Mesenchymal stem cell (in vitro differentiated cells and primary cell): ENCODE measurements at places on chromosomes 3 and 15.

- no peaks in the 10 kb centered on the region for H3K4me1 ChIP-seq
- H3K36me3 ChIP-seq, result no peaks in the 10 kb centered on the region
- H3K27ac ChIP-seq, result no peak overlapping the region
- no peak for DNase-seq
- H3K27me3 ChIP-seq, result no peaks in the 10 kb centered on the region
- H3K4me3 ChIP-seq, result no peak overlapping the region
Measured at GRCh38 chr3:169299129-169299528, 364.4 kb downstream of the MECOM start.

- no peaks in the 10 kb centered on the region for H3K27me3 ChIP-seq
- H3K36me3 ChIP-seq, result no peaks in the 10 kb centered on the region
- H3K27ac ChIP-seq, result no peak overlapping the region
- no peak overlapping the region for H3K4me3 ChIP-seq
- peak; percentile 21 for DNase-seq
Measured at GRCh38 chr3:109355625-109356441, 18.5 kb upstream of the DPPA4 start.

GRCh38 chr3:190556351-190556750, 42.5 kb downstream of the IL1RAP start:
- no peaks in the 10 kb centered on the region for H3K27me3 ChIP-seq
- no peaks in the 10 kb centered on the region for H3K36me3 ChIP-seq
- DNase-seq, result no peak

DNA sequence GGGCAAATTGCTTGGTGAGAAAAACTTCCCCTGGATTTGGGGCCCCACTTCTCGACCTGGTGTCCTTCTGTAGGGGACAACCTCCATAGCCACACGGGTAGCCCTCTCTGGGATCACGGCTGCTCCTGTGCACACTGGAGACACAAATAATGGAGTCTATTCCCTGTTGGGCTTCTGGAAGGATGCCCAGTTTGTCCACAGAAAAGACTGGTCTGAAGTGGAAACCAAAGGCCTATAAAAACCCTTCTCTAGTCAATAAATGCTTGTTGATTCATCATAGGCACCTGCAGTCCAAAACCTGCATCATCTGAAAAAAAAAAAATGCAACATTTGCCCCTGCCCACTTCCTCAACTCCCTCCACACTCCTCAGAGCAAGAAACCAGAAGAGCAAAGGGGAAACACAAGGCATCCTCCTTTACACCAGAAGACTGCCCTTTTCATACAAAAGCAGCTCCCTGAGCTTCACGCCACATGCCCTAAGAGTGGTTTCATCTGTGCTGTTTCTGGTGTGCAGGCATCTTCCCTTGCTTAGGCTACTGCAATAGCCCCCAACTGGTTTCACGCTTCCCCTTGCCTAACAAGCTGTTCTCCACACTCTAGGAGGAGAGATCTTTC, 36.3 kb downstream of the SRGAP3 start:
- DNase-seq, result no peak
- H3K4me1 ChIP-seq, result peaks cover 4% of the 10 kb centered on the region
- no peak overlapping the region for H3K27ac ChIP-seq

- H3K4me1 ChIP-seq, result peaks cover 27% of the 10 kb centered on the region
- H3K36me3 ChIP-seq, result peaks cover 63% of the 10 kb centered on the region
- no peak overlapping the region for H3K4me3 ChIP-seq
- no peak for DNase-seq
- no peaks in the 10 kb centered on the region for H3K27me3 ChIP-seq
- H3K27ac ChIP-seq, result no peak overlapping the region
Measured at GRCh38 chr3:184164648-184165330, 9.6 kb downstream of the DVL3 start.

DNA sequence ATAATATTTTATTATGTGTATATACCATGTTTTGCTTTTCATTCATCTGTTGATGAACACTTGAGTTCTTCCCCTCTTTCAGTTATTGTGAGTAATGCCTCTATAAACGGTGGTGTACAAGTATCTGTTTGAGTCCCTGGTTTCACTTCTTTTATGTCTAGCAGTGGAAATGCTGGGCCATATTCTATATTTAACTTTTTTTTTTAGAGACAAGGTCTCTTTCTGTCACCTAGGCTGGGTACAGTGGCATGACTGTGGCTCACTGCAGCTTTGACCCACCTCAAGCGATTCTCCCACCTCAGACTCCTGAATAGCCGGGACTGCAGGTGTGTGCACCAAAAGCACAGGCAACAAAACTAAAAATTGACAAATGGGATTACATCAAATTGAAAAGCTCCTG, 19.9 kb downstream of the GOLM2 start:
- no peak overlapping the region for H3K27ac ChIP-seq
- no peak overlapping the region for H3K4me3 ChIP-seq

- no peaks in the 10 kb centered on the region for H3K36me3 ChIP-seq
- no peak overlapping the region for H3K27ac ChIP-seq
- no peak overlapping the region for H3K4me3 ChIP-seq
- H3K4me1 ChIP-seq, result no peaks in the 10 kb centered on the region
- no peaks in the 10 kb centered on the region for H3K27me3 ChIP-seq
- no peak for DNase-seq
Measured at GRCh38 chr3:161414907-161415306, 43.6 kb upstream of the SPTSSB start.

- H3K36me3 ChIP-seq, result peaks cover 4% of the 10 kb centered on the region
- no peak overlapping the region for H3K4me3 ChIP-seq
- DNase-seq, result no peak
Measured at GRCh38 chr3:128780101-128780837, 54.3 kb downstream of the RAB7A start.

DNA sequence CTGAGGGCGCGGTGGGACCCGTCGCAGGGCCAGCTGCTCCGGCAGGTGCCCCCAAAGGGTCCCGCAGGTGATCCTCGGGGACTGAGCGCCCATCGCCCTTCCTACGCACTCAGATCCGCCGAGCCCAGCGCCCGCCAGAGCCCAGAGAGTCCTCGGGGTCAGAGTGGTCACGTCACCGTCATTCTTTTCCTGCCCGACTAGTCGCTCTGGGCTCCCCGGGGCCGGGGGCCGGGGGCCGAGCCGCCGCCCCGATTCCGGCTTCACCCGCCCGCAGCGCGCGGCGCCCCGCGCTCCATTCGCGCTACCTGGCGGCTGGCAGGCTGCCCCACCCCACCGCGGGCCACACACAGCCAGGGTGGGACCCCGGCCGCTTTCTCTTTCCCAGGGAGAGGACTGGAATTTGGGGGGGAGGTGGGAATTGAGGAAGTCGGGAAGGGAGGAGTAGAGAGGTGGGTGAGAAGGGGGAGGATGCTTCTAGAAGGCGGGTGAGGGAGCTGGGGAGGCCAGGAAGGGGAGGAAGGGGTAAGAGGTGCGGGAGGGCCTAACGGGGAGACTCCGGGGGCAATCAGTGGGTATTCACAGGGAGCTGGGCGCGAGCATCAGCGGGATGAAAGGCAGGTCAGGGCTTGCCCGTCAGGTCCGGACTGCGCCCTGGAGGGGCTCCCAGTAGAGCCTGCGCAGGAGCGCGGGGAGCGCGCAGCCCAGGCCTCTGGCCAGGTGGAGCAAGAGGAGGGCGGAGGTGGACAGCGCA, 36.1 kb upstream of the EPHB3 start:
- peak overlapping the region; percentile 79 for H3K4me3 ChIP-seq
- H3K27me3 ChIP-seq, result peaks cover 44% of the 10 kb centered on the region
- no peaks in the 10 kb centered on the region for H3K36me3 ChIP-seq
- peaks cover 8% of the 10 kb centered on the region for H3K4me1 ChIP-seq

DNA sequence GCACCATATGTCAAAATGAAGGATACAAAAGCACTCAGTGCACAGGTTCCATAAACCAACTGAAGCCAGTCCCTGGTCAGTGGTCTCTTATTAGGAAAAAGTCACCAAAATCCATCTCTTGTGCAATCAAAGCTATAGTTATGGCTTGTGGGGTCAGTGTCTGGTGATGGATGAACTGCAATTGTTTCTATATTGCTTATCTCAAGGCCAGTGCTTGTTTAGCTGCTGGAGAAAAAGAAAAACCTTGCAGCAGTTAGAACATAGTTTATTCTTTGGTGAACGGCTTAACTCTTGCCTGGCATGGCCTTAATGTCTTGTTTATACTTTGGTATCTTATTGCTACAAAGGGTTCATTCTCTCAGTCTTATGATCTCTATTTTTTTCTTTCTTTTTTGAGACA, 2.9 kb upstream of the UQCRC1 start:
- H3K4me1 ChIP-seq, result peaks cover 6% of the 10 kb centered on the region
- H3K27ac ChIP-seq, result no peak overlapping the region
- H3K27me3 ChIP-seq, result no peaks in the 10 kb centered on the region
- peaks cover 10% of the 10 kb centered on the region for H3K36me3 ChIP-seq
- DNase-seq, result peak; percentile 45

DNA sequence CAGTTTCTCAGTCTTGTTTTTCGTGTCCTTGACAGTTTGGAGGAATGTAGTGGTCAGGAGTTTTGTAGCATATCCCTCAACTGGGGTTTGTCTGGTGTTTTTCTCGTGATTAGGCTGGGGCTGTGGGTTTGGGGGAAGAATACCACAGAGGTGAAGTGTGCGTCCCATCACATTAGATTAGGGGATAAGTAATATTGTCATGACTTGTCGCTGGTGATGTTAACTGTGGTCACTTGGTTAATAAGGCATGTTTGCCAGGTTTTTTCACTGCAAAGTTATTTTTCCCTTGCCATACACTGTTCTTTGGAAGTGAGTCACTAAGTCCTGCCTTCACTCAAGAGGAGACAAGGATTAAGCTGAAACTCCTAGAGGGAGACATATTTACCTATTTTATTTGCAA, 39.1 kb downstream of the PAK2 start:
- peak overlapping the region; percentile 33 for H3K27ac ChIP-seq
- peaks cover 5% of the 10 kb centered on the region for H3K4me1 ChIP-seq
- H3K4me3 ChIP-seq, result no peak overlapping the region
- peaks cover 29% of the 10 kb centered on the region for H3K36me3 ChIP-seq
- H3K27me3 ChIP-seq, result no peaks in the 10 kb centered on the region

- no peaks in the 10 kb centered on the region for H3K4me1 ChIP-seq
- H3K36me3 ChIP-seq, result no peaks in the 10 kb centered on the region
Measured at GRCh38 chr3:56397798-56398197, 70.5 kb downstream of the ERC2 start.

- no peak overlapping the region for H3K27ac ChIP-seq
- DNase-seq, result no peak
- H3K4me3 ChIP-seq, result no peak overlapping the region
- peaks cover 2% of the 10 kb centered on the region for H3K4me1 ChIP-seq
- H3K36me3 ChIP-seq, result no peaks in the 10 kb centered on the region
- H3K27me3 ChIP-seq, result no peaks in the 10 kb centered on the region
Measured at GRCh38 chr3:64924961-64925360, 237.2 kb upstream of the ADAMTS9 start.

DNA sequence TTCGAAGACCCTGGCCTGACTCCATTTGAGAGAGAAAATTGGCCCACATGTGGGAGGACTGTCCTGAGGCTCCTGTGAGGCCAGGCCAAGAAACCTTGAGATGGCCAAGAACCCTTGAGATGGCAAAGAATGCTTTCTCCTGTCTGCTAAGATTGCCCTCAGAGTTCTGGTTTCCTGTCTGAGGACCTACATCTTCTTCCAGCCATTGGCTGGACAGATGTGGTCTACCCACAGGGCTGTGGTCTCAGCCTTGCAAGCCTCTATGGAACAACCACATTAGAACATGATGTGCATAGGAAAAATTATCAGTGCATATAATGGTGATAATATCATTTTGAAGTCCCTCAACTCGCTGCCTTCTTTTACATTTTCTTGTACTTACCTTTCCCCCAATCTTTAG, 10.8 kb upstream of the RASA2 start:
- H3K27me3 ChIP-seq, result no peaks in the 10 kb centered on the region
- H3K4me3 ChIP-seq, result no peak overlapping the region
- no peak overlapping the region for H3K27ac ChIP-seq
- H3K36me3 ChIP-seq, result no peaks in the 10 kb centered on the region
- no peaks in the 10 kb centered on the region for H3K4me1 ChIP-seq

DNA sequence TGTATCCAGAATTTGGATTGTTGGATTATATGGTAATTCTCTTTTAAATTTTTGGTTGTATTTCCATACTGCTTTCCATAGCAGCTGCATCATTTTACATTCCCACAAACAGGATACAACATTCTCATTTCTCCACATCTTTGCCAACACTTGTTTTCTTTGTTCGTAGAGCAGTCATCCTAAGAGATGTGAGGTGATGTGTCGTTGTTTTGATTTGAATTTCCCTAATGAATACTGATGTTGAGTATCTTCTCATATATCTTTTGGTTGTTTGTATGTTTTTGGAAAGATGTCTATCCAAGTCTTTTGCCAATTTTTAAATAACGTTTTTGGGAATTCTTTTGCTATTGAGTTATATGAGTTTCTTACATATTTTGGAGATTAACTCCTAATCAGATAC, 93.6 kb downstream of the GMNC start:
- H3K27me3 ChIP-seq, result no peaks in the 10 kb centered on the region
- DNase-seq, result no peak
- no peak overlapping the region for H3K4me3 ChIP-seq
- H3K4me1 ChIP-seq, result no peaks in the 10 kb centered on the region
- H3K27ac ChIP-seq, result no peak overlapping the region

- no peaks in the 10 kb centered on the region for H3K4me1 ChIP-seq
- no peak overlapping the region for H3K27ac ChIP-seq
- DNase-seq, result no peak
Measured at GRCh38 chr15:31405200-31405920, 78.7 kb downstream of the KLF13 start.

DNA sequence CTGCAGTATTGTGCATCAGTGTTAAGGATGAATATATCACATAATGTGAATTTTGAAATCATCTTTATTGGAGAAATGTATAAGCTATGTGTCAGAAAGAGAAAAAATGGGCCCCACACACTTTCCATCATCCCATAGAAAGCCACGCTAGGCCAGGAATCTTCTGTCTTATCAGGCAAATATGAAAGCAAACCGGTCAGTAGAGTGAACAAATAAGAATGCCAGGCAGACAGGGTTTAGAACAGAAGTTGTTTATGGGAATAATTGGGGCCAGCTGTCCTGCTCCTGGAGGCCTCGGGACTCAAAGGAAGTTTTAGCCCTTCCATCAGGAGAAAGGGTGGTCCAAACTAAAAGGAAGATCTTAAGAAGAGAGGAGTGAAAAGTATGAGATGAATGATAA, 39.5 kb downstream of the ZNF280D start:
- H3K4me1 ChIP-seq, result no peaks in the 10 kb centered on the region
- no peaks in the 10 kb centered on the region for H3K27me3 ChIP-seq
- DNase-seq, result no peak
- no peak overlapping the region for H3K4me3 ChIP-seq
- H3K27ac ChIP-seq, result no peak overlapping the region

DNA sequence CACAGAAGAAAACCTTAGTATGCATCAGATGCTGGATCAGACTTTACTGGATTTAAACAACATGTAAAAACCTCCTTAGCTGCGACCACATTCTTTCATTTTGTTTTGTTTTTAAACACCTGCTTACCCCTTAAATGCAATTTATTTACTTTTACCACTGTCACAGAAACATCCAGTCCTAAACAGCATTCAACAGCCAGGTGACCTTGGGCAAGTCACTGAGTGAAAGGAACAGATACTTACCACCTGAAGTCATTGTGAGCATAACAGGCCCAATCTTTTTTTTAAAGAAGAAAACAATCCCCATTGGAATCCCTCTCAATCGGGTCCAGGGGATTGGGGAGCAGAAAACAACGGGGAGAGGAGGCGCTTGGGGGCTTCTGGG, 390 bp downstream of the STARD5 start:
- peaks cover 19% of the 10 kb centered on the region for H3K36me3 ChIP-seq
- H3K27ac ChIP-seq, result no peak overlapping the region
- H3K27me3 ChIP-seq, result no peaks in the 10 kb centered on the region
- peak overlapping the region; percentile 93 for H3K4me3 ChIP-seq

GRCh38 chr3:90069748-90070147, 962.3 kb downstream of the EPHA3 start:
- DNase-seq, result no peak
- no peak overlapping the region for H3K27ac ChIP-seq
- H3K4me3 ChIP-seq, result no peak overlapping the region
- no peaks in the 10 kb centered on the region for H3K36me3 ChIP-seq
- no peaks in the 10 kb centered on the region for H3K27me3 ChIP-seq

GRCh38 chr3:188319569-188319968, 165.6 kb downstream of the LPP start:
- H3K27me3 ChIP-seq, result no peaks in the 10 kb centered on the region
- no peak overlapping the region for H3K27ac ChIP-seq
- DNase-seq, result peak; percentile 46
- H3K4me1 ChIP-seq, result no peaks in the 10 kb centered on the region
- H3K36me3 ChIP-seq, result no peaks in the 10 kb centered on the region
